Activated B cell treated with CpG ODN at 0.5 μM for 24 hours (primary cell): ENCODE measurements at places on chromosomes 5 and 9. TPM values are rescaled to one million over a fixed set of nuclear protein-coding genes. Genes with fewer than 3 reads are reported as not detected.

- H3K4me3 ChIP-seq, result no peak overlapping the region
- H3K36me3 ChIP-seq, result no peaks in the 10 kb centered on the region
- DNase-seq, result no peak
- H3K4me1 ChIP-seq, result no peaks in the 10 kb centered on the region
Measured at GRCh38 chr9:120212853-120213200, 367.1 kb downstream of the CDK5RAP2 start.

GRCh38 chr9:105154723-105155191 is 89.7 kb upstream of the SLC44A1 start:
- H3K4me3 ChIP-seq, result no peak overlapping the region
- DNase-seq, result no peak
- H3K36me3 ChIP-seq, result no peaks in the 10 kb centered on the region
- H3K27ac ChIP-seq, result no peak overlapping the region

Gene SNX30
- total RNA-seq, result 6.1 and 6.5 TPM in 2 replicates

GRCh38 chr5:139588962-139589361 is 27.8 kb downstream of the UBE2D2 start:
- no peak overlapping the region for H3K4me3 ChIP-seq
- H3K4me1 ChIP-seq, result peaks cover 76% of the 10 kb centered on the region
- no peaks in the 10 kb centered on the region for H3K27me3 ChIP-seq

- no peaks in the 10 kb centered on the region for H3K4me1 ChIP-seq
- no peak overlapping the region for H3K27ac ChIP-seq
- DNase-seq, result peak; percentile 25
- peaks cover 2% of the 10 kb centered on the region for H3K27me3 ChIP-seq
- no peaks in the 10 kb centered on the region for H3K36me3 ChIP-seq
Measured at GRCh38 chr5:141040771-141041426, 10.3 kb upstream of the PCDHB1 start.

GRCh38 chr9:88871669-88872068 is 119.6 kb upstream of the S1PR3 start:
- no peaks in the 10 kb centered on the region for H3K4me1 ChIP-seq
- H3K27ac ChIP-seq, result no peak overlapping the region
- peaks cover 12% of the 10 kb centered on the region for H3K27me3 ChIP-seq
- no peak overlapping the region for H3K4me3 ChIP-seq

DNA sequence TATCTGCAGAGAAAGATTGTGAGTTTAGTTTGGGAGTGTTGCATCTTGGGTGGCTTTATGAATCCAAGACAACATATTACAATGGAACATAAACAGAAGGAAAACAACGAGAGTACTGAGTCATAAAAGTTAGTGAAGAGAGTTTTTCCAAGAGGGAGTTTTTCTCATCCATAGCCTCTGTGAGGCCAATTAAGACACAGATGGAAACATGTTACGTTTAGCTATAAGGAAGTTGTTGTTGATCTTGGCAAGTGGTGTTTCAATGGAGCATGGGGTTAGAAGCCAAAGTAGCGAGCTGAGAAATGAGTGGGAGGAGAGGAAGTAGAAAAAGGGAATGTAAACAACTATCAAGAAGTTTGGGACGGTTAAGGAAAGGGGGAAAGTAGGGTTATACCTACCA is 53.3 kb upstream of the SPATA31D4 start:
- DNase-seq, result no peak
- no peak overlapping the region for H3K4me3 ChIP-seq
- no peaks in the 10 kb centered on the region for H3K4me1 ChIP-seq
- no peak overlapping the region for H3K27ac ChIP-seq
- no peaks in the 10 kb centered on the region for H3K27me3 ChIP-seq

Gene ARID3C
- not detected in 2 replicates for total RNA-seq

DNA sequence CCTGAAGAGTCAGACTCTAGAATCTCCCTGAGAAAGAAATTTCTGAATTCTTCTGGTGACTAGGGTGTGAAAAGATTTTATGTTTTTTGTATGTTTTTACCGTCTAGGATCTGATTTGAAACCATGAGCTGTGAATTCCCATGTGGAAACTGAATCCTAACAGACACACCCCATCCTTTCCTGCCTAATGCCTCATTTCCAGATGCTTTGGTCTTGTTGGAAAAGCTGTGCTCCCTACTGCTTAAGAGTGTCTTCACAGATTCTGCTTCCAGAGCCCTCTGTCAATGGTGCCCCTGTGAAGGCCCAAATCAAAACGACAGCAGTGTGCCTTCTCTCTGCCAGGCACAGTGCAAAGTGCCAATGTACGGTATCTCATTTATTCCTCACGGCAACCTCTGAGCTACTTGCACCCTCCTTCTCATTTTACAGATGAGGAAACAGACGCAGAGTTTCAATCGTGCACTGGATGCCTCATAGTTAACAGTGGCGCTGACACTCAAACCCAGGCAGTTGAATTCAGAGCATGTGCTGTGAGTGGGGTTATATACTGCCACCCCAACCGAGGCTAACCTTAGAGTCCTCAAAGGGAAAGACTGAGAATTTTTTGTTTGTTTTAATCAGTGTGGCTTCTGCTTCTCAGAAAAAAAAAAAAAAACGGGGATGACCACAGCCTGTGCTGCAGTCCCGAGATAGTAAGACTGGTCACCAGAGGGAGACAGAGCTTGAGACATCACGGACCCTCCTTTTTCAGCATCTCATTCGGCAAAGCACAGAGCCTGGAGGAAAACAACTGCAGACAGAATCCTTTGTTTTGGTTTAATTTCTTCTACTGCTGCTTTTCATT is 188.4 kb downstream of the SNCAIP start:
- H3K27me3 ChIP-seq, result peaks cover 7% of the 10 kb centered on the region
- H3K4me1 ChIP-seq, result no peaks in the 10 kb centered on the region
- H3K36me3 ChIP-seq, result no peaks in the 10 kb centered on the region
- no peak overlapping the region for H3K4me3 ChIP-seq
- no peak for DNase-seq

DNA sequence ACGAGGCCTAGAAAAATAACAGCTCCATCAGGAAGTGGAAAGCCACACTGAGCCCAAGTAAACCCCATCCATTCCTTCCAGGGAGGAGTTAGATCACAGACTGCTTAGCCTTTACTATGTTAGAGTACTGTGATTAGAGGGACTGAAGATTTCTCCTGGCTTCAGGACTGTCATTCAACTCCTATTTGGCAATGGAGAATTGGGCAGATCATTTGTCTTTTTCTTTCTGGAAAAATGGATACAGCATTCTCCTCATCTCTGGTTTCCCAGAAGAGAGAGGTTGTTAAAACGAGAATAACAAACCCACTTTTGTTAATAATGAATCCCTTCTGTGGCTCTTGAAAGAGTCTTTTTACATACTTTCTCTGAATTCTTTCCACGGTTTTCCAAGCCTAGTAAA is 150.4 kb downstream of the GABRB2 start:
- no peak overlapping the region for H3K4me3 ChIP-seq
- H3K27me3 ChIP-seq, result no peaks in the 10 kb centered on the region
- no peaks in the 10 kb centered on the region for H3K4me1 ChIP-seq
- no peak for DNase-seq
- H3K27ac ChIP-seq, result no peak overlapping the region

- no peaks in the 10 kb centered on the region for H3K27me3 ChIP-seq
- H3K36me3 ChIP-seq, result peaks cover 31% of the 10 kb centered on the region
- H3K4me3 ChIP-seq, result peak overlapping the region; percentile 88
- peak; percentile 39 for DNase-seq
Measured at GRCh38 chr9:127898433-127899127, 823 bp downstream of the ST6GALNAC6 start.

Gene ANKRD33B
- total RNA-seq, result 156 and 170 TPM in 2 replicates

Gene OTP
- not detected in 2 replicates for total RNA-seq

DNA sequence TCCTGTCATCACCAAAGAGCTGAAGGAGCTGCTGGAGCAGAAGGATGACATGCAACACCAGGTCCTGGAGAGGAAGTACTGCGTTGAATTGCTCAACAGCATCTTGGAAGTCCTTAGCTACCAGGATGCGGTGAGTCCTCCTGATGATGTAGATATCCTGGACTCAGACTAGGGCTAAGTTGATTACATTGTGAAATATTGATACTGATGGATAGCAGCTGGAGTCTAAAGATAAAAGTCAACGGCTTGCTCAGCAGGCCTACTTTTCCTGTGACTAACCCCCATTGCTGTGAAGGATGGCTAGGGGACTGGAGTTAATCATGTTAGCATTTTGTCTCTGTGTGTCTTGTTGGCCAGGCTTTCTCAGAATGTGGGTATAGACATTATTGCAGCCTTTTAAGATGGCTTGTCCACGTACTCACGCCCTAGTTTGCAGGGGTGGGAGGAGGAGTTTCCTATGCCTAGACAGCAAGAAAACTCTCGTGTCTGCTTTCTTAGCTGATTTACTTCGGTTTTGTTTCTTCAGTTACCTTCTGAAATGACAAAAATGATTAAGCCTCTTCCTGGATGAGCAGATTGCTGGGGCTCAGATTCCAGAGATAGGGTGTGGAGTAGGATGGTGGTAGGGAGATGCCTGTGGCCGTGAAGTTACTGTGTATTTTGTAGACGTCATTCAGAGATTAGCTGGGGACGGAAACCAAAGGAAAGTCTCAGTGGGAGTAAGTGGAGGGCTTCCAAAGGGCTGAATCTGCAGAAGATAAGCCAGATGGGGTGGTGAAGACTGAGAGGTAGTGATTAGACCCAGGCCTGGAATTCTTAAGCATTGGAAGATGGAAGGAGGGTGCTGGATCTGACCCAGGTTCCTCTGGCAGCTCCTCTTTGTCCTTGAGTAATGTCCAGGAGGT is 166.3 kb downstream of the DOCK2 start:
- peak overlapping the region; percentile 24 for H3K27ac ChIP-seq
- no peak overlapping the region for H3K4me3 ChIP-seq
- H3K4me1 ChIP-seq, result peaks cover 27% of the 10 kb centered on the region
- H3K36me3 ChIP-seq, result peaks cover 78% of the 10 kb centered on the region
- DNase-seq, result no peak

DNA sequence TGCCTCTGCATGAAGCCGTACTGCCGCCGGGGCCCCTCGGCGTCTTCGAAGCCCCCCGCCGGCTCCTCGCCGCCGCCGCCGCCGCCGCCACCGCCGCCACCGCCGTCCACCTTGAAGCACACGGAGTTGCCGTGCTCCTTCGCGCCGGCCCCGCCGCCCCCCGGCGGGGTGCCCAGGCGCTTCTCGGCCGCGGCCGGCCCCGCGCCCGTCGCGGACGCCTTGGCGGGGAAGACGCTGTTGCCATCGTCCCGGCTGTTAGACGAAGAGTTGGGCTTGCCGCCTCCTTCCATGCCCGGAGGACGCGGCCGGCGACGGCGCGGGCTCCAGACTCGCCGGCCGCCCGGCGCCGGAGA is 400 bp downstream of the HCN1 start:
- H3K27me3 ChIP-seq, result peaks cover 9% of the 10 kb centered on the region
- H3K27ac ChIP-seq, result no peak overlapping the region
- H3K4me1 ChIP-seq, result no peaks in the 10 kb centered on the region
- no peaks in the 10 kb centered on the region for H3K36me3 ChIP-seq
- no peak for DNase-seq
- H3K4me3 ChIP-seq, result no peak overlapping the region

Gene AMBP
- total RNA-seq, result not detected in 2 replicates

Gene SV2C
- total RNA-seq, result not detected in 2 replicates

Gene KCNT1
- total RNA-seq, result not detected in 2 replicates

DNA sequence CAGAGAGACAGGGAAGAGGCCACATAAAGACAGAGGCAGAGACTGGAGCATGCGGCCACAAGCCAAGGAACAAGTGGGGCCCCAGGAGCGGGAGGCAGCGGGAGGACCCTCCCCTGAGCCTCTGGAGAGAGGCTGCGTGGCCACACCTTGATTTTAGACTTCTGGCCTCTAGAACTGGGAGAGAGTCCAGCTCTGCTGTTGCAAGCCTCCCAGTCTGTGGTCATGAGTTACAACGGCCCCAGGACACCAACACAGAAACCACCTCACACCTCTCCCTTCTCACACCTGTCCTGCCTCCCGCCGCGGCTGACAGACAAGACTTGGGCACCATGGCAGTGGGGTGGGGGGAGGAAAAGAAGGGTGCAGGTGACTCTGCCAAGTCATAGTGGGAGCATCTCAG is 2.2 kb downstream of the INPP5E start:
- no peaks in the 10 kb centered on the region for H3K27me3 ChIP-seq
- peaks cover 26% of the 10 kb centered on the region for H3K4me1 ChIP-seq
- H3K36me3 ChIP-seq, result peaks cover 36% of the 10 kb centered on the region

Gene TRMO
- 25.3 and 32.4 TPM in 2 replicates for total RNA-seq

Gene PCDHA11
- not detected in 2 replicates for total RNA-seq

DNA sequence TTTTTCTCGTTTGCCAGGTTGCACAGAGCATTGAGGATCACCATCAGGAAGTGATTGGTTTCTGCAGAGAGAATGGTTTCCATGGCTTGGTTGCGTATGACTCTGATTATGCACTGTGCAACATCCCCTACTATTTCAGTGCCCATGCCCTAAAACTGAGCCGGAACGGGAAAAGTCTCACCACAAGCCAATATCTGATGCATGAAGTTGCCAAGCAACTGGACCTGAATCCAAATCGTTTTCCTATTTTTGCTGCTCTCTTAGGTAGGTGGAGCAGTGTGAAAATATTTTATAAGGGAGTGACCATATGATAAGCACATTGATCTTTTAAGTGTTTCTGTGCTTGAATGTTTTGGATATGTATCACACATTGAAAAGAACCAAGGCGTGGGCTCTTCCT is 17.7 kb upstream of the FAM120AOS start:
- peaks cover 39% of the 10 kb centered on the region for H3K36me3 ChIP-seq
- no peaks in the 10 kb centered on the region for H3K27me3 ChIP-seq

GRCh38 chr5:164148292-164148691 is 642.9 kb downstream of the MAT2B start:
- DNase-seq, result no peak
- no peaks in the 10 kb centered on the region for H3K36me3 ChIP-seq
- H3K27me3 ChIP-seq, result no peaks in the 10 kb centered on the region
- H3K4me1 ChIP-seq, result no peaks in the 10 kb centered on the region
- H3K27ac ChIP-seq, result no peak overlapping the region

Gene IL7R
- 1.9 and 3.0 TPM in 2 replicates for total RNA-seq

DNA sequence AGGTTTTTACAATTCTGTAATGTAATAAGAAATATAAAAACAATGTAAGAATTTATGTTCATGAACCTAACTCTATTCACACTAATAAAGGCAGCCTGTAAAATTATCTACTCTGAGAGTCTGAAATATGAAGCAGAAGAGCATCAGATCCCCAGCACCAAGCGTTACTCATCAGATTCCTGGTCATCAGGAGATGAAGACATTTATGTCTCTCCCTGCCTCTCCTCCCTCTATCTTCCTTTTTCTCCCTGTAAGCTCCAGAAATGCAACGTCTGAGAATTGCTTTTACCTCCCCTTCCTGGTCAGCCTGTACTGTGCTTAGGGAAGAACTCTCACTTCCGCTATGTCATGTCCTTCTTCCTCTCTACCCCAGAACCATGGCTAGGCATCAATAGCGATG is 114.4 kb upstream of the SLIT3 start:
- peaks cover 6% of the 10 kb centered on the region for H3K4me1 ChIP-seq
- no peak for DNase-seq
- no peak overlapping the region for H3K27ac ChIP-seq
- H3K27me3 ChIP-seq, result no peaks in the 10 kb centered on the region
- no peak overlapping the region for H3K4me3 ChIP-seq

Gene WNT8A
- not detected in 2 replicates for total RNA-seq
